GM23248 (cell line): ENCODE measurements at places on chromosomes 11 and 22.

GRCh38 chr22:47695176-47695575 is 932.7 kb downstream of the TBC1D22A start:
- no peaks in the 10 kb centered on the region for H3K4me1 ChIP-seq
- no peaks in the 10 kb centered on the region for H3K36me3 ChIP-seq
- H3K27me3 ChIP-seq = no peaks in the 10 kb centered on the region
- no peak overlapping the region for H3K4me3 ChIP-seq
- no peak for DNase-seq

- peak; percentile 92 for DNase-seq
- no peak overlapping the region for H3K4me3 ChIP-seq
- H3K4me1 ChIP-seq = peaks cover 20% of the 10 kb centered on the region
- H3K27me3 ChIP-seq = no peaks in the 10 kb centered on the region
- H3K27ac ChIP-seq = peak overlapping the region; percentile 63
These were observed 44.2 kb downstream of the MRE11 start for GRCh38 chr11:94449437-94449836.

GRCh38 chr22:30802202-30803166 is 107.8 kb downstream of the OSBP2 start:
- H3K27me3 ChIP-seq = peaks cover 11% of the 10 kb centered on the region; the same call in 1 of the 2 replicates
- no peaks in the 10 kb centered on the region for H3K36me3 ChIP-seq
- peak overlapping the region; percentile 66 for H3K4me3 ChIP-seq
- DNase-seq = peak; percentile 96

DNA sequence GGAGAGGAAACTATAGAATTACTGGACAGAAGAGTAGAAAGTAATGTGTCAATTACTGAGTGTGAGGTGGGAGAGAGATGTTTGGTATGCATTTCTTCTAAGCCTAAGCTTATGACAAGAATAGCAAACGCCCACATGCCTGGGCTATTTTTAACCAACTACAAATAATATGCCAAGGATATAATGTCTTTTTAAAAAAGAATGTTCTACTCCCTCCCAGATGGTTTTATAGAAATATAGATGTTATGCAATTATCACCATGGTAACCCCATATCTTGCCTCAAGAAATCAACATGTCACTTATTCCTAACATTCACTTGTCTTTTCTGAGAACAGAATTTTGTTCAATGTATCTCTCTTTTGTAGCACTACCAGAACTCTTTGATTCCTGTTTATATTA is 996.7 kb upstream of the CHORDC1 start:
- no peak overlapping the region for H3K27ac ChIP-seq
- no peaks in the 10 kb centered on the region for H3K27me3 ChIP-seq
- DNase-seq = no peak
- H3K4me3 ChIP-seq = no peak overlapping the region
- no peaks in the 10 kb centered on the region for H3K4me1 ChIP-seq
- no peaks in the 10 kb centered on the region for H3K36me3 ChIP-seq

- peak; percentile 84 for DNase-seq
- peak overlapping the region; percentile 72 for H3K27ac ChIP-seq
- H3K4me1 ChIP-seq = peaks cover 37% of the 10 kb centered on the region
These were observed 19.4 kb downstream of the SNU13 start for GRCh38 chr22:41668971-41669911.

DNA sequence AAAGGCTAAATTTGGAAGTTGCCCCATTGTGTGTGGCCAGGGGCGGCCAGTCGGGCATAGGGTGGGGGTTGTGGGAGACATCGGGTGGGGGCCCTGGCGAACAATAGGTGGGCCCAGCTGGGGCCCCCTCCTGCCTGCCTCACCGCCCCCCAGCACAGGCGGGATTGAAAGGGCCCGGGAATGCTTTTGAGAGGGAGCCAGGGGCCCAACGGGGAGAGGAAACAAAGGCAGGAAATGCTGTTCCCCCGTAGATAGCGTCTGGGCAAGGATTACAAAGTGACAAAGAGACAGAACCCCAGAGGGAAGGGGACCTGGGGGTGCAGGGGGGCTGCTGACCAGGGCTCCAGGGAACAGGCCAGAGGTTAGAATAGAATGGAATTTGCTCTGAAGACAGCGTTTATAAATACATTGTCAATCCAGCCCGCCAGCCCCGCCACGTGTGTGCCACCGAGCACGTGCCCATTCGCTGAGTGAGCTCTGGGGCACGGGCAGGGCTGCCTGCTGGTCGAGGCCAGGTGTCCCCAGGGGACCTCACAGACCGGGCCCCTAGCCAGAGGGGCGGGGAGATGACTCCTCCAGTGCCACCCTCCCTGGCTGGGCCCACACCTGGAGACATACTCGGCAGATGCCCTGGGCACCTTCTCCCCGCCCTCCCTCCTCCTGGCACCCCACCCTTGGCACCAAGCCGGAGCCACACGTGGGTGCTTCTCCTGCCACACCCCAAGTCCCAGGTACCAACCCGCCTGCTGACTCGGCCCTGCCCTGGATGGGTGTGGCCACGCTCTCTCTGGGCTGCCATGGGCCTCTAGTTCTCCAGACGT is 9.7 kb downstream of the PDGFB start:
- no peak overlapping the region for H3K4me3 ChIP-seq
- H3K27ac ChIP-seq = no peak overlapping the region
- H3K27me3 ChIP-seq = no peaks in the 10 kb centered on the region
- H3K4me1 ChIP-seq = no peaks in the 10 kb centered on the region

- peaks cover 21% of the 10 kb centered on the region for H3K4me1 ChIP-seq
- no peak overlapping the region for H3K27ac ChIP-seq
- peak; percentile 62 for DNase-seq
- H3K36me3 ChIP-seq = no peaks in the 10 kb centered on the region
- H3K27me3 ChIP-seq = no peaks in the 10 kb centered on the region
These were observed 1566.2 kb upstream of the TENM4 start for GRCh38 chr11:81007046-81007445.

GRCh38 chr11:79807506-79807905 is 366.7 kb upstream of the TENM4 start:
- no peak for DNase-seq
- H3K36me3 ChIP-seq = no peaks in the 10 kb centered on the region
- H3K27me3 ChIP-seq = no peaks in the 10 kb centered on the region
- no peak overlapping the region for H3K27ac ChIP-seq

DNA sequence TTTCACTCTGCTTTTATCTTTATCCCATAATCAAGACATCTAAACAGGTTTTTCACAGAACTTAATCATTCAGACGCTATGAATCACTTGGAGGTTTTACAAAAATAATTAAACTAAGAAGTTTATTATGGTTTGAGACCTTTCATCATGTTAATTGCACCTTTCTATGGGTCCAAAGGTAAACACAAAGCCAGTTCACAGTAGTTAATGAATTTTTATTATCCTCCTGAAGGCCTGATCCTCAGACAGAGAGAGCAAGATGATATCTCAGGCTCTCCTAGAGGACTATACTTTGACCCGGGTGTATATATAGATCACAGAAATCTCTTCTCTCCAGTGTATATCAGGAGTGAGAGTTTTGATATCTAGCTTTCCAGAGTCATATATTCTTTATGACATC is 1044.3 kb upstream of the RAG2 start:
- H3K27me3 ChIP-seq = no peaks in the 10 kb centered on the region
- H3K4me3 ChIP-seq = no peak overlapping the region
- H3K36me3 ChIP-seq = no peaks in the 10 kb centered on the region
- H3K4me1 ChIP-seq = no peaks in the 10 kb centered on the region
- DNase-seq = no peak

GRCh38 chr11:650482-650881 is 13.4 kb downstream of the DRD4 start:
- H3K27ac ChIP-seq = no peak overlapping the region
- H3K27me3 ChIP-seq = no peaks in the 10 kb centered on the region
- no peaks in the 10 kb centered on the region for H3K4me1 ChIP-seq
- H3K36me3 ChIP-seq = peaks cover 9% of the 10 kb centered on the region; the same call in 1 of the 2 replicates

DNA sequence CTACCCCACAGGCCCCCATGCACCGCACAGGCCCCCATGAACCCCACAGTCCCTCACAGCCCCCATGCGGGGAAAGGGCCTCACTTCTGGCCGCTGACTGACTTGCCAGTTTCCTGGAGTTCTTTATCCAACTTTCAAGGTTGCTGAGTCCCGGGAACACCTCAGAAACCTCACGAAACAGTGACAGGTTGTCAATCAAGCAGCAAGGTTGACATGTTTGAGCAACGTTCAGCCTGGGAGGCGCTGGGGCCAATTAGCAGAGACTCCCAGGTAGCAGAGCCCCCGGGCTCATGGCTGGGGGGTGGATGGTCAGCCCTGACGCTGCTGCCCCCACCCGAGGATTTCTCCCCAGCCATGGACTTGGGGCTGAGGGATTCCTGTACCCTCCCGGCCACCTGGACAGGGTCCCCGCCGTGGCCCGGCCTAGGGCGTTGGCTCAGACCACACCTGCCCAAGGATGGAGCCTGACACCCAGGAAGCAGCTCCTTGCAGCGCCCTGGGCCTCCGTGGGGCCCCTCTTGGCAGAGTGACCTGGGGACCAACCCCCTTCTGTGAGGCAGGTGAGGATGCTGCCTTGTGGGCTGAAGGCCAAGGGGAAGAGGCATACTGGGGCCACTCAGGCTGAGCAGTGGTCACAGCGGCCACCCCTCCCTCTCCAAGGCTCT is 33.8 kb upstream of the CCDC188 start:
- no peak for DNase-seq
- no peak overlapping the region for H3K4me3 ChIP-seq
- H3K27me3 ChIP-seq = no peaks in the 10 kb centered on the region; the same call in 1 of the 2 replicates

DNA sequence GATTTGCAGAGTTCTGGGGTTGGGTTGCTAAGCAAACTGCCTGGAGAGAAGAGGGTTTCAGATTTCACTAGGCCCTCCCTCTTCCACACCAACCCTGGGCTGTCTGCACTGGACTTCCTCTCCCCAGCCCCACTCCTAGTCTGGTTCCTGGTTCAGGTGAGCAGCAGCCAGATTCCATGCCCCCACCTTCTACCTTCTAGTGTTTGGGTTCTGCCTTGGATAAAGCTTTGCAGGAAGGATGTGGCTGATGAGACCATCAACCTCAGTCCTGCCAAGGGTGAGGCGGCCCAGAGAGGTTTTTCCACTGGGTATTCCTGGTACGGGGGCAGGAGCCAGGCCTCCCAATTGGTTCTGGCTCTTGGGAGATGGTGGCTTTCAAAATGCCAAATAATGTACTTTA is 68.3 kb downstream of the BCR start:
- no peaks in the 10 kb centered on the region for H3K36me3 ChIP-seq
- no peak overlapping the region for H3K27ac ChIP-seq
- no peak overlapping the region for H3K4me3 ChIP-seq
- H3K4me1 ChIP-seq = peaks cover 31% of the 10 kb centered on the region
- no peaks in the 10 kb centered on the region for H3K27me3 ChIP-seq

DNA sequence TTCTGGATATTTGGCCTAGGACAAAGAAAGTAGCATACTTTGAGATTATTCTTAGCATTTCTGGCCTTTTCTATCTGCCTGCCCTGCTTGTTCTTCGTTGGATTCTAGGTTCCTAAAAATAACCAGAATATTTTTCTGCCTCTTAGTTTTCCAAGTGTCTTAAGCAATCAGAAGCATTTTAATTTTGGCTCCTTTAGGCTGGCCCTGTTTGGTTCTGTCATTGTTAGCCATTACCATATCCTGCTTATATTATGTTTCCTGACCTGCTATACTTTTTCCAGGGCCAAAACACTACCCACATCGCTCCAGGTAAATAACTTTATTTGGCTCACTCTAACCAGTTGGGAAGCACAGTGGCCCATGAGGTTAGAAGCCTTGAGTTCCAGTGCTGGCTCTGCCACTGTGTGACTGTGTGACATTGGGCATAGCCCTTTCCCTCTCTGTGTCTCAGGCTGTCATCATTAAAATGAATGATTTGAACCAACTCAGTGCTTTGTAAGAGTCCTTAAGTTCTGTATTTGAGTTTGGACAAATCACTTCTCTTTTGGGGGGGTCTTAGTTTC is 91.1 kb downstream of the STIM1 start:
- no peak for DNase-seq
- H3K36me3 ChIP-seq = no peaks in the 10 kb centered on the region
- H3K27me3 ChIP-seq = no peaks in the 10 kb centered on the region
- no peak overlapping the region for H3K27ac ChIP-seq

GRCh38 chr22:22901578-22902218 is 14.1 kb downstream of the IGLL5 start:
- no peak overlapping the region for H3K27ac ChIP-seq
- H3K4me1 ChIP-seq = no peaks in the 10 kb centered on the region
- no peak for DNase-seq
- H3K36me3 ChIP-seq = no peaks in the 10 kb centered on the region

GRCh38 chr11:1845561-1846452 is 7.0 kb downstream of the TNNI2 start:
- no peak overlapping the region for H3K4me3 ChIP-seq
- no peaks in the 10 kb centered on the region for H3K36me3 ChIP-seq
- no peak overlapping the region for H3K27ac ChIP-seq
- no peak for DNase-seq

GRCh38 chr11:90747057-90747456 is 524.2 kb upstream of the CHORDC1 start:
- DNase-seq = no peak
- H3K27me3 ChIP-seq = no peaks in the 10 kb centered on the region
- H3K36me3 ChIP-seq = no peaks in the 10 kb centered on the region
- no peak overlapping the region for H3K27ac ChIP-seq
- no peaks in the 10 kb centered on the region for H3K4me1 ChIP-seq

- H3K27ac ChIP-seq = no peak overlapping the region
- H3K4me1 ChIP-seq = no peaks in the 10 kb centered on the region
- no peak for DNase-seq
- peaks cover 11% of the 10 kb centered on the region; the same call in 1 of the 2 replicates for H3K36me3 ChIP-seq
- H3K4me3 ChIP-seq = no peak overlapping the region
These were observed 53.1 kb downstream of the ZBTB44 start for GRCh38 chr11:130261571-130261970.

DNA sequence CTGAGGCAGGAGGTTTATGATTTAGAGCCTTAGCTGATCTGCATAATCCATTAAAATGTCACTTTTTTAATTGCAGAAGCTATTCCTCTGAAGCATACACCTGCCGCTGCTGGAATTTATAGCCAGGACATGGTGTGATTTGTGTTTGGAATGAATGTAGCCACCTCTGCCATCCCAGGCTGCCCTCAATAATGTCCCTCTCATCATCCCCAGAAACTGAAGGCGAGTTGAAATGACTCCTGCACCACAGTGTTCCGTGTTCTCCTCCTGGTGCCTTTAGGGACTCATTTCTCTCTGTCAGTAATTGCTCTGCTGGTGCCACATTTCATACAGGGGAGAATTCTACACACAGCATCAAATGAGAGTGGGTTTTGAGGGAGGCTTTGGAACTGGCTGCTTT is 191.0 kb downstream of the C11orf91 start:
- no peak overlapping the region for H3K27ac ChIP-seq
- no peaks in the 10 kb centered on the region for H3K27me3 ChIP-seq
- no peak for DNase-seq
- no peaks in the 10 kb centered on the region for H3K36me3 ChIP-seq
- H3K4me3 ChIP-seq = no peak overlapping the region
